ENCODE measurements at places on chromosomes 3 and 15. TPM values are rescaled to one million over a fixed set of nuclear protein-coding genes. Genes with fewer than 3 reads are reported as not detected.

DNA sequence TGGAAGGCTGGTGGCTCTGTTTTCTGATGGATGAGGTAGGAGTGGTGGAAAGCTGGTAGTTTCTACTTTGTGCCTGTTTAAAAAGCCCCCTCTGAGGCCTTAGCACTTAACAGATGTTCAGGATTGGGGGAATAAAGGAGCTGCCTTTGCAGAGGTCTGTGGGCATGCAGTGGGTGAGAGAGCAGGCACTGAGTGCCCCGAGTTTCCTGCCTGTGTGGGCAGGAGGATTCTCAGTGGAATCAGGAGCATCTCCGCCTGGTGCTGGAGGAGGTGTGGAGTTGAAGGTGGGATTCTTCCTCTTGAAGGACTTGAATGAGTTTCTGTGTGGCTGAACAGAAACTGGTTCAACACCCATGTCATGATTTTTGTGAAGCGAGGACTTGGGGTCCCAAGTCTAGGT lies 74.3 kb downstream of the IGF1R start:
- DNase-seq: no peak

GRCh38 chr3:119588112-119588511 lies 8.8 kb downstream of the ADPRH start:
- DNase-seq: no peak

- no peak for DNase-seq
Measured at GRCh38 chr3:141434255-141434654, 52.6 kb upstream of the RASA2 start.

GRCh38 chr3:146243559-146243958 lies 7.3 kb downstream of the PLSCR4 start:
- DNase-seq: no peak

DNA sequence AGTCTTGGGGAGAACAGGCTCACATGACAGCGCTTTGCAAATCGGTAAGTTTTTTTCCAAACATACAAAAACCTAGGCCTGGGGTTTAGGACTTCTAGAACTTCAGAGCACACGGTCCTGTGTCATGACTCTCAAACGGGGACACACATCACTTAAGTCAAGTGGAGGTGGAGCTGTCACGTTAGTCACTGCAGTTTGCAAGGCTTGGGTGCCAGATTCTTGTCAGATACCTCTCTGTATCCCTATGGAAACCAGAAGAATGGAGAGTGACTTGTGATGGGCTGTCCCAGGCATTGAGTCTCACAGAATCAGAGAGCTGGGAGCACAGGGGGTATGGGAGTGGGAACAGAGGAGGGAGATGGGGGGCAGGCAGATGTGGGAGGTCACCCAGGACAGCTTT lies 64.8 kb downstream of the DUT start:
- no peak for DNase-seq

NR2E3 gene
- total RNA-seq: not detected

- DNase-seq: no peak
Measured at GRCh38 chr3:119628816-119629445, 31.2 kb downstream of the PLA1A start.

ZNF80 gene
- total RNA-seq: not detected

DNA sequence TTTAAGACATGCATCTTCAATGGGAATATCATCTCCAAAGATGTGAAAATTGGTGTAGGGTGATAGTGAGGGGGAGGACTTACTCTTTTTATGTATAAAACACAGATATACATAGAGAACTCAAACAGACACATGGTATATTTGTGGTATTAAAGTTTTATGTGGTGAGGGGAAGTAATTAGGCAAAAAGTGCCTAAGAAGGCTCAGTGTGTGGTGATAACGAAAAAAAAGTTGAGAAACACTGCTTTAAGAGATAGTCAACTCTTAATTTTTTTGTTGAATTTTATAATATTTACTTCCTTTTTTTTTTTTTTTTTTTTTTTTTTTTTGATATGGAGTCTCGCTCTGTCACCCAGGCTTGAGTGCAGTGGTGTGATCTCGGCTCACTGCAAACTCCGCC lies 174.2 kb upstream of the FRMD4B start:
- no peak for DNase-seq

GRCh38 chr3:16888785-16889607 lies 4.2 kb downstream of the PLCL2 start:
- DNase-seq: peak; percentile 63

- DNase-seq: peak; percentile 29
Measured at GRCh38 chr15:51931638-51932037, 39.9 kb downstream of the LEO1 start.

- DNase-seq: no peak
Measured at GRCh38 chr3:144968750-144969350, 997.2 kb downstream of the DIPK2A start.

DNA sequence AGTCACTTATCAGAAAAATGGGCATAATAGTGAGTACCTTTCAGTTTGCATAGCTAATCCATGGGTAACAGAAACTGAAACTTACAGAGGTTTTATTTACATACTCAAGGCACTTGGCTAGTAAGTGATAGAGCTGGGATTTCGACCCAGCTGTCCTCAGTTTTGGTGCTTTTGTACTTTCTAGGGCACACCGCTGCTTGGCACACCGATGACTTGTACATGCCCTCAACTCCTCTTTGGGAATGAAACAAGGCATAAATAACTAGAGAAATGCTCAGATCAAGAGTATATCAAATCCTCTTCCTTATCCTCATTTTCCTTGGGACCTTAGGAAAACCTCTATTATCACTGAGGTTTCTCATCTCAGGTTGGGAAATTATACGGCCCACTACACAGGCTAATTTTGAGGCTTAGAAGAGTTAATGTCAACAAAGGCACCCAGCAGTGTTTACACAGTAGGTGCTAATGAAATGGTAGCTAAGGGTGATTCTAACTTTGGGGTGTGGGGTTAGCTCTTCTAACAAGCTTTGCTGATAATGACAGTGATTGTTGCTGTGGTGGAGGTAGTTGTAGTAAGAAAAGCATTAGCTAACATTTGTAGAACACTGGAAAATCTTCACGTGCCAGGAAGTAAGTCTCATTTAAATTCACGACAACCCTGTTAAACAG lies 20.3 kb upstream of the DGKG start:
- no peak for DNase-seq

SERPINI1 gene
- total RNA-seq: 5.1 TPM

GRCh38 chr15:51386960-51387698 lies 45.7 kb downstream of the GLDN start:
- no peak for DNase-seq

- no peak for DNase-seq
Measured at GRCh38 chr3:128848936-128849335, 30.5 kb upstream of the ACAD9 start.

ACP3 gene
- total RNA-seq: not detected

GRCh38 chr15:67107014-67107812 lies 41.8 kb downstream of the SMAD3 start:
- DNase-seq: peak; percentile 99

IGSF11 gene
- total RNA-seq: not detected

GRCh38 chr3:43390255-43390588 lies 103.9 kb downstream of the SNRK start:
- DNase-seq: peak; percentile 13

GRCh38 chr15:38046257-38047051 lies 112.0 kb downstream of the TMCO5A start:
- DNase-seq: no peak

CISH gene
- 0.53 TPM for total RNA-seq

All from HT1080 (cell line).